Ovary (tissue), 10 donors: ENCODE measurements at places on chromosomes 11 and 22. TPM values are rescaled to one million over a fixed set of nuclear protein-coding genes. Genes with fewer than 3 reads are reported as not detected.

DNA sequence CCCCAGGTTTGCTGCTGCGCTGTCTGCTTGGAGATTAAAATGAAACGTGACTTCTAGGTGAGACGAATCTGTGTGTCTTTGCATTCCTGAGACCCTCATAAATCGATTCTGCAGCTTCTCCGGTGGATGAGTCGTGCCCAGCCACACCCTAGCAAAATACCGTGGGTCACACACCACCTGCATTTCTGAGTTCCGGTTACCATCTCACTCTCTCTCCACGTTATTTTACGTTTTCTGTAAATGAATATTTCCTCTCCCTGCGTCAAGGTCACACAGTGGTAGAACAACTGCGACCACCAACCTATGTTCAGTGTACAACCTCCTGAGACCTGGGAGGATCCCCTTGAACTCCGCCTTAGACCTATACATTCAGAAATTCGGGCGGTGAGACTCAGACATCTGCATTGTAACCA lies 1.1 kb downstream of the YWHAH start:
- H3K27me3 ChIP-seq: no peaks in the 10 kb centered on the region
- no peaks in the 10 kb centered on the region for H3K36me3 ChIP-seq
- peaks cover 6% of the 10 kb centered on the region for H3K4me1 ChIP-seq
- peak overlapping the region; percentile 95 for H3K27ac ChIP-seq
- H3K4me3 ChIP-seq: peak overlapping the region; percentile 84

GRCh38 chr22:41757502-41757901 lies 43.0 kb upstream of the CCDC134 start:
- no peak overlapping the region for H3K27ac ChIP-seq
- H3K27me3 ChIP-seq: no peaks in the 10 kb centered on the region
- H3K36me3 ChIP-seq: no peaks in the 10 kb centered on the region
- no peak for DNase-seq
- H3K4me1 ChIP-seq: no peaks in the 10 kb centered on the region
- H3K4me3 ChIP-seq: no peak overlapping the region

GRCh38 chr11:1445741-1446445 lies 40.7 kb downstream of the MOB2 start:
- no peaks in the 10 kb centered on the region for H3K36me3 ChIP-seq
- no peaks in the 10 kb centered on the region for H3K4me1 ChIP-seq
- no peaks in the 10 kb centered on the region for H3K27me3 ChIP-seq
- no peak overlapping the region for H3K27ac ChIP-seq
- DNase-seq: no peak

DNA sequence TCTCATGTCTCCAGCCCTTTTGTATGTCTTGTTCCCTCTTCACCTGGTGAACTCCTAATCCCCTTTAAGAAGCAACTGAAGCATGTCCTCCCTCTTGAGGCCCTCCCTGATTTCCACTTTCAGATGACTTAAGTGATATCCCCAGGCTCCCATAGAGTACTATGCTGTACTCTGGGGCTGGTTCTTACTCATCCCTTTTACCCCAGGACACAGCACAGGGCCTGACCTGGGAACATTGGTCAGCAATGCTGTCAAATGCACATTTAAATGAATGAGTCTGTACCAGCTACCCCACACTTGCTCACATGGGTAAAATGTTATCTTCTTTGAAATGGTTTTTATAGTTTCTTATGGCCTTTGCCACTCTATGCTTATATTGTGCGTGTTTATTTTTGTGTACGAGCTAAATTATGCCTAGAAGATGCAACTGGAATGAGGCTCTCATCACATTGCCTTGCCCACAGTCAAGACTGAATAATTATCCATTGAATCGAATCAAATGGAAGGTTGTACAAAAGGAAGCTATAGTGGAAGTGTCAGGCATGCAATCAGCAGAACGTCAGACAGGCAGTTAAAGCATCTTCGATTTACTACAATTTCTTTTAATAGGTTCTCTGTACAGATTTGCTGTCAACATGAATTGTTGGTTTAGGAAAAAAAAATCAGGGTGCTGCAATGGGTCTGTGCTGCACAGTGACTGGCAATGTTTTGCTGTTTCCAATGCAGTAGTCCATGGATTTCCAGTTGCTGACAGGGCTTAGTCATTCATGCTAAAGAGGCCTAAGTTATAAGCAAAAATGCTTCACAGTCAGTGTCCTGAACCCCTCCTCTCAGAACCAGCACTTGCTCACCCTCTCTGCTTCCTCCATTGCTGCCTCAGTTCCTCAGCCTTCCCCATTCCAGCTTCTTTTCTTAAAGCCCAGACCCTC lies 79.5 kb downstream of the PARVA start:
- no peak overlapping the region for H3K4me3 ChIP-seq
- peaks cover 32% of the 10 kb centered on the region for H3K4me1 ChIP-seq
- no peaks in the 10 kb centered on the region for H3K36me3 ChIP-seq
- H3K27ac ChIP-seq: no peak overlapping the region
- no peaks in the 10 kb centered on the region for H3K27me3 ChIP-seq
- no peak for DNase-seq

- H3K36me3 ChIP-seq: no peaks in the 10 kb centered on the region
- H3K4me1 ChIP-seq: no peaks in the 10 kb centered on the region
- no peak overlapping the region for H3K4me3 ChIP-seq
These were observed 17.3 kb downstream of the KCTD17 start for GRCh38 chr22:37068859-37069258.

GRCh38 chr22:22040908-22041307 lies 58.3 kb upstream of the TOP3B start:
- no peak for DNase-seq
- H3K4me1 ChIP-seq: no peaks in the 10 kb centered on the region
- no peaks in the 10 kb centered on the region for H3K36me3 ChIP-seq
- no peaks in the 10 kb centered on the region for H3K27me3 ChIP-seq

DNA sequence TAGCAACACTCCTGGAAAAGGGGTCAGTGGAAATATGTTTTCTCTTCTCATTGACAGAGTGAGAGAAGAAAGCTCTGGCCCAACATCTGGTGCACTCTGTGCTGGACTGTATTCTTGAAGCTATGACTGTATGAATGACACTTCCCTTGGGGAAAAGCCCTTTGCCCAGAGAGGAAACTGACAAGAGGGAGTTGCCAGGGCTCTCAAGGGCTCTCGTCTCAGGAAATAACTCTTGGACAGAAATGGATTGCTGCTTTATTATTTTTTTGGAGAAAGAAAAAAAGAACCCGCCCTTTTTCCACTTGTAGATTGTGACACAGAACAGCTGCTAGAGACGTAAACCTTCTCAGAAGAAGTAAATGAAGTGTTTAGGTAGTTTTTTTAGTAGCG lies 11.4 kb downstream of the ETS1 start:
- no peaks in the 10 kb centered on the region for H3K27me3 ChIP-seq
- H3K4me3 ChIP-seq: no peak overlapping the region
- no peak overlapping the region for H3K27ac ChIP-seq

- H3K4me1 ChIP-seq: no peaks in the 10 kb centered on the region
- H3K36me3 ChIP-seq: no peaks in the 10 kb centered on the region
- H3K27me3 ChIP-seq: no peaks in the 10 kb centered on the region
- H3K27ac ChIP-seq: no peak overlapping the region
- DNase-seq: peak; percentile 16
- H3K4me3 ChIP-seq: no peak overlapping the region
These were observed 165.7 kb downstream of the MN1 start for GRCh38 chr22:27635852-27636251.

GRCh38 chr11:102253020-102253715 lies 64.1 kb upstream of the BIRC3 start:
- H3K36me3 ChIP-seq: no peaks in the 10 kb centered on the region
- no peak for DNase-seq
- H3K4me1 ChIP-seq: peaks cover 1% of the 10 kb centered on the region
- no peaks in the 10 kb centered on the region for H3K27me3 ChIP-seq

DNA sequence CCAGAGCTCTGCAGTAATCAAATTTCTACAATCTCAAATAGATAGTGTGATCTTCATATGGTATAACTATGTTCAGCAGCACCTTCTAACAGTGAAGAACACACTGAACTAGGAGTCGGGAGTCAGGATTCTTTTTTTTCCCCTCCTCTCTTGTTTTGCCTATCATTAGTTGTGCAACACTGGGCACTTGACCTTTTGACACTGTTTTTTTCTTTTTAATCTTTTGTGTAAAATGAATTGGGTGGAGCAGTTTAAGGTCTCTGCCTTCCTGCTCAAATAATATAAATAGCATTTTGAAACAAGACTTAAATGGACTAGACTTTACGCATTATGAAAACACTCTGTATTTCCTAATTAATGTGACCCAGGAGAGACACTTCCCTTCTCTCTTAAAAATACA lies 39.7 kb downstream of the CTSC start:
- H3K27me3 ChIP-seq: no peaks in the 10 kb centered on the region
- no peaks in the 10 kb centered on the region for H3K4me1 ChIP-seq
- H3K36me3 ChIP-seq: no peaks in the 10 kb centered on the region
- H3K4me3 ChIP-seq: no peak overlapping the region
- no peak for DNase-seq

GRCh38 chr11:95611827-95612226 lies 177.8 kb downstream of the FAM76B start:
- DNase-seq: no peak
- no peaks in the 10 kb centered on the region for H3K36me3 ChIP-seq
- H3K27ac ChIP-seq: no peak overlapping the region
- H3K27me3 ChIP-seq: no peaks in the 10 kb centered on the region
- no peaks in the 10 kb centered on the region for H3K4me1 ChIP-seq

DNA sequence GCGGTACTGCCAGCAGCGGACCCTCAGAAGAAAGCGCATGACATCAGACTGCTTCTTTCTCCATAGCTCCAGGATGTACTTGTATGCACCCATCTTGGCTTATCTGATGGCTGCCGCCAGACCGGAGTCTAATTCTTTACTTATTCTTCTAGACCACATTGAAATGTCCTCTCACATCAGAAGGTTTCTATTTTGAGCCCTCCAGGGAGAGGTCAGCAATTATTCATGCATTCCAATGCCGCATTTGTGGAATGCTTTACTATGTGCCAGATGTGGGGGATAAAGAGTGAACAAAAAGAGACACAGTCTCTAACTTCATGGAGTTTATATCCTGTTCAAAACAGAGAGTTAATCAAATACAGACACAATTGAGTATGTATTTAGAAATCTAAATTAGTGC lies 230.1 kb downstream of the MIAT start:
- DNase-seq: no peak
- H3K4me1 ChIP-seq: no peaks in the 10 kb centered on the region
- H3K36me3 ChIP-seq: no peaks in the 10 kb centered on the region

GRCh38 chr11:118216621-118217481 lies 8.0 kb downstream of the JAML start:
- no peak for DNase-seq
- H3K27me3 ChIP-seq: no peaks in the 10 kb centered on the region
- no peaks in the 10 kb centered on the region for H3K36me3 ChIP-seq
- no peak overlapping the region for H3K4me3 ChIP-seq

- no peak overlapping the region for H3K27ac ChIP-seq
- no peaks in the 10 kb centered on the region for H3K36me3 ChIP-seq
- no peaks in the 10 kb centered on the region for H3K27me3 ChIP-seq
- no peak for DNase-seq
These were observed 37.8 kb downstream of the MRE11 start for GRCh38 chr11:94455861-94456260.

DNA sequence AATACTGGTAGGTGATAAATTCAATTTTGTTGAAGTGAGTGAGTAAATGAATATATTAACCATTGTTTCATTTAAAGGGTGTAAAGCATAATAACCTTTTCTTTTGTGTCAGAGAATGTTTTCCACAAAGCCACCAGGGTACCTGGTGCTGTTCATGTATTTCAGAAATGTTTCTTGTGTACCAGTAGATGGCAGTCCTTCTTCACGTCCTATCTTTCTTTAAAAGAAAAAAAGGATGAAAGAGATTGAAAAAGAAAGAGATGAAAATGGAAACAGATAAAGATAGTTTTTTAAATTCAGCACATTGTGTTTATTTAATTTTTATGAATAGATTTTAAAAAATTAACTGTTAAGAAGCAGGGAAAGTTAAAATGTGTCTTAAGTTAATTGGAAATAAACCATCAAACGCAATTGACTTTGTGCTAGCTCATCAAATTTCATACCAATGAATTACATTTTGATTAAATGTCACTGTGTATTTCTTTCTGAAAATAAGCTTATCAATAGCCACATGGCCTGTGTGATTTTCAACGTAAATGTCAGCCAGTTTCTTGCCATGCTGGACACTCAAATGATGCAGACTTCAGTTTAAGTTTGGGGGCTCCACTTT lies 65.5 kb upstream of the CHORDC1 start:
- H3K27me3 ChIP-seq: no peaks in the 10 kb centered on the region
- H3K4me3 ChIP-seq: no peak overlapping the region
- H3K4me1 ChIP-seq: no peaks in the 10 kb centered on the region
- H3K27ac ChIP-seq: no peak overlapping the region
- no peak for DNase-seq

DNA sequence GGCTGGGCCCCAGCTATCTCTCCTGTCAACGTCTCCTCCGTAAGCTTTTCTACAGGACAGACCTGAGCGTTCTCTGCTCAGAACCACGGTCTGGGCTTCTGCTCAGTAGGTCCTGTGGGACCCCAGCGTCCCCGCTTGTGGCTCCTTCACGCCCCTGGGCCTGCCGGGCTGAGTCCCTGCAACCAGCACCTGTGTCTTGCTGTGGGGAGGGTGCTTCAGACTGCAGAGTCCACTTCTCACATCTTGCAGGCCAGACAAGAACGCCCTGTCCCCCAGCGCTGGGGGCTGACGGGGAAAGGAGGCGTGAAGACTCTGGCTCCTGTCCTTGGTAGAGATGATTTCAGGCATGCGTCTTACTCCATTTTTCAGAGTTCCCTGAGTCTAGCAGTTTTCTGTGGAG lies 1480.8 kb downstream of the BRD1 start:
- no peaks in the 10 kb centered on the region for H3K27me3 ChIP-seq
- no peaks in the 10 kb centered on the region for H3K4me1 ChIP-seq
- H3K36me3 ChIP-seq: no peaks in the 10 kb centered on the region
- no peak for DNase-seq
- no peak overlapping the region for H3K4me3 ChIP-seq

GRCh38 chr11:14347991-14348390 lies 11.0 kb downstream of the RRAS2 start:
- no peaks in the 10 kb centered on the region for H3K27me3 ChIP-seq
- no peak overlapping the region for H3K27ac ChIP-seq
- peaks cover 4% of the 10 kb centered on the region for H3K4me1 ChIP-seq
- no peak overlapping the region for H3K4me3 ChIP-seq

GRCh38 chr11:132205496-132205895 lies 835.1 kb downstream of the NTM start:
- H3K27ac ChIP-seq: no peak overlapping the region
- no peaks in the 10 kb centered on the region for H3K27me3 ChIP-seq
- H3K36me3 ChIP-seq: no peaks in the 10 kb centered on the region
- DNase-seq: no peak

RAC2 gene
- total RNA-seq: 4.4 TPM

OR52H1 gene
- total RNA-seq: 0.43 TPM

TECTA gene
- 1.2 TPM for total RNA-seq

CHRM4 gene
- total RNA-seq: 0.23 TPM

HEPN1 gene
- total RNA-seq: 0.24 TPM

SPDYC gene
- not detected for total RNA-seq

OR4S1 gene
- total RNA-seq: not detected

SDHAF2 gene
- 31.9 TPM for total RNA-seq

C11orf52 gene
- 1.6 TPM for total RNA-seq
